ENCODE measurements at places on chromosomes 11 and 22. TPM values are rescaled to one million over a fixed set of nuclear protein-coding genes. Genes with fewer than 3 reads are reported as not detected.

Gene PSMA1
- 143 TPM for total RNA-seq

DNA sequence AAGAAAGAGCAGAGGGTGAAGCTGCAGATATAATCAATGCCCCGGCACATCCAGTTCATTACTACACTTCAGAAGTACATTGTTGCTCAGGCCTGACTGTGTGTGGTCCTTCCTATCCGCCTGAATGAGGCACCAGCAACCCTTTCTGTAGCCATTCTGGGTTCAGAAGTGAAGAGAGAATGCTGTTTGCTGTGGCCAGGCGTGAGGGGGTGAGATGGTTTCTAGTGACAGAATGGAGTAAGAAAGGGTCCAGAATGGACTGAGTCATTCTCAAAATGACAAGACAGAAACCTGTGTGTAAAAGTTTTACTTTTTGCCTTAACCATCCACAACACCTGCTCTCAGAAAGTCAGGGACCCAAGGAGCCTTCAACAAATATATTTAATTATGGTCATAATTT is 334.8 kb downstream of the GUCY1A2 start:
- H3K4me1 ChIP-seq = no peaks in the 10 kb centered on the region
- no peaks in the 10 kb centered on the region for H3K27me3 ChIP-seq
- no peak overlapping the region for H3K4me3 ChIP-seq
- H3K27ac ChIP-seq = no peak overlapping the region
- H3K36me3 ChIP-seq = no peaks in the 10 kb centered on the region

Gene P2RX3
- 1.5 TPM for total RNA-seq

DNA sequence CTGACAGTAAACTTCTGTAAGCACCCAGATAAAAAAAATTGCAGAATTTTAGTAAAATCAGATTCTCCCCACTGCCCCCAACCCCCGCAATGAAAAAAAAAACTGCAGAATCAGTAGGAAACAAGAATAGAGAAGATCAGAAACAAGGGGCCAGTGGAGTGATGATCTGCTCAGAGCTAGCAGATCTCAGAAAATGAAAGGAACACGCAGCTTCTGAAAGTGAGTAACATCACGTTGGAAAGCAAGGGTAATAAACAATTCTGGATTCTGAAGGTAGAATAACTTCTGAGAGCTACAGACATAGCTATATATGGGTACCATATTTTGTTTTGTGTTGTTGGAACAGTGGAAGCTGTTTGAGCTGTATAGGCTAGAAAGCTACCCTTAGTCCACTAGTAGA is 23.2 kb downstream of the ACAT1 start:
- H3K27ac ChIP-seq = no peak overlapping the region
- no peaks in the 10 kb centered on the region for H3K4me1 ChIP-seq
- no peaks in the 10 kb centered on the region for H3K27me3 ChIP-seq
- H3K36me3 ChIP-seq = peaks cover 56% of the 10 kb centered on the region

Gene BDNF
- 1.2 TPM for total RNA-seq

- H3K27ac ChIP-seq = no peak overlapping the region
- no peaks in the 10 kb centered on the region for H3K27me3 ChIP-seq
- H3K4me1 ChIP-seq = no peaks in the 10 kb centered on the region
These were observed 51.3 kb downstream of the TRIM29 start for GRCh38 chr11:120086651-120087050.

- no peaks in the 10 kb centered on the region for H3K27me3 ChIP-seq
- no peak overlapping the region for H3K4me3 ChIP-seq
- H3K4me1 ChIP-seq = peaks cover 14% of the 10 kb centered on the region
- peak overlapping the region; percentile 48 for H3K27ac ChIP-seq
- no peaks in the 10 kb centered on the region for H3K36me3 ChIP-seq
- DNase-seq = peak; percentile 93
These were observed 226.7 kb upstream of the NARS2 start for GRCh38 chr11:78801161-78801884.

GRCh38 chr11:47867823-47868222 is 19.7 kb upstream of the NUP160 start:
- DNase-seq = no peak
- H3K27me3 ChIP-seq = no peaks in the 10 kb centered on the region
- no peak overlapping the region for H3K27ac ChIP-seq
- no peaks in the 10 kb centered on the region for H3K4me1 ChIP-seq

- no peaks in the 10 kb centered on the region for H3K4me1 ChIP-seq
- no peak overlapping the region for H3K4me3 ChIP-seq
- H3K36me3 ChIP-seq = no peaks in the 10 kb centered on the region
- no peak overlapping the region for H3K27ac ChIP-seq
- no peaks in the 10 kb centered on the region for H3K27me3 ChIP-seq
These were observed 301.1 kb downstream of the GUCY1A2 start for GRCh38 chr11:106717222-106717621.

DNA sequence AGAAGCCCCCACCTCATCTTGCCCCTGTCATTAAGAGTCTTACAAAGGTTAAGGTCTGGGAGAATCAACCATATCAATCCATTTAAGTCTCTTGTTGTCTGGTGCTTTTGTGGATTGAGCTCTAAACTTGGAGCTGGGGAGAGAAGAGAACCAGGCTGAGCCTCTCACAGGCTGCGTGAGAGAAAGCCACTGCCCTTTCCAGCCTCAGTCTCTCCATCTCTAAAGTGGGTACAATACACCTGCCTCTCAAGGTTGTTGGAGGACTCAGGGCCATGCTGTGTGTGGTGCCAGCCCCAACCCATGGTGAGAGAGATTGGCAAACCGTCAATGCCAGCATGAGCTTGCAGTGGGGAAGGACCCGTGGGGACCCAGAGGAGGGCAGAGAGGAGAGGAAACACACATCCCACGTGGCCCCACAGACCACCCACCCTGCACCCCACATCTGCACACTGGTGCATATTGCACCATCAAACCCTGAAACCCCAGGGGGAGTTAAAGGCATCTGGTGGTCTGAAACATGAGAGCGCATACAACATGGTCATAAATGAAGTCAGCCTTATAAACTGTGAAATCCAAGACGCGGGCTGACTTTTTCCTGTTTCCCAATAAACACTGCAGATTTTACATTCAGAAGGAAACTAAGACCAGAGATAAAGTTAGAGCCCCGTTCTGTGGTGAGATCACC is 27.5 kb upstream of the FBLN1 start:
- H3K36me3 ChIP-seq = no peaks in the 10 kb centered on the region
- peaks cover 18% of the 10 kb centered on the region for H3K4me1 ChIP-seq
- no peaks in the 10 kb centered on the region for H3K27me3 ChIP-seq
- H3K27ac ChIP-seq = peak overlapping the region; percentile 20
- peak; percentile 75 for DNase-seq
- no peak overlapping the region for H3K4me3 ChIP-seq

Gene FGF4
- 5.4 TPM for total RNA-seq

Gene GGT5
- total RNA-seq = 3.4 TPM

DNA sequence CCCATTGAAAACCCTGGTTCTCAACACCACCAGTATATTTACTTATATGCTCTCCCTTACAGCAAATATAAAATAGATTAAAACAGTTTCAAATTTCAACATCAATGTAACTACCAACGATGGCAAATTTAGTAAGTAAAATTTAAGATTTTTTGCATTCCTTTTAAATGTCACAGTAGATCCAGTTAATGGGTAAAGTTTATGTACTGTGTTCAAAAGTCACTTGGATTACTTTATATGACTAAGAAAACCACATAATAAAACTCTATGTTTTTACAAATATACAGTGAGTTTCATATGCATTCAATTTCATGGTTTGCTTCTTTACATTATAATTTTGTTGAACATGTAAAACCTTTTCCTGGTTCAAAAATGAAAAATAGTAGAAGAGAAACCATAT is 364.6 kb downstream of the AASDHPPT start:
- H3K4me3 ChIP-seq = no peak overlapping the region
- H3K27me3 ChIP-seq = no peaks in the 10 kb centered on the region
- no peak for DNase-seq
- no peaks in the 10 kb centered on the region for H3K36me3 ChIP-seq

GRCh38 chr22:44667829-44668189 is 34.2 kb upstream of the PRR5 start:
- H3K27ac ChIP-seq = peak overlapping the region; percentile 35
- H3K36me3 ChIP-seq = no peaks in the 10 kb centered on the region
- DNase-seq = no peak
- peak overlapping the region; percentile 44 for H3K4me3 ChIP-seq
- H3K27me3 ChIP-seq = peaks cover 26% of the 10 kb centered on the region
- peaks cover 32% of the 10 kb centered on the region for H3K4me1 ChIP-seq

- H3K4me1 ChIP-seq = peaks cover 5% of the 10 kb centered on the region
- no peaks in the 10 kb centered on the region for H3K27me3 ChIP-seq
- no peak overlapping the region for H3K27ac ChIP-seq
- peaks cover 4% of the 10 kb centered on the region for H3K36me3 ChIP-seq
- DNase-seq = no peak
These were observed 14.5 kb downstream of the NARS2 start for GRCh38 chr11:78560153-78560552.

GRCh38 chr11:96303980-96304379 is 39.0 kb downstream of the MAML2 start:
- DNase-seq = no peak
- H3K27ac ChIP-seq = no peak overlapping the region
- H3K27me3 ChIP-seq = no peaks in the 10 kb centered on the region
- H3K4me1 ChIP-seq = peaks cover 24% of the 10 kb centered on the region
- no peaks in the 10 kb centered on the region for H3K36me3 ChIP-seq

- no peak overlapping the region for H3K4me3 ChIP-seq
- DNase-seq = no peak
- H3K36me3 ChIP-seq = no peaks in the 10 kb centered on the region
- no peak overlapping the region for H3K27ac ChIP-seq
These were observed 10.5 kb downstream of the MUC5AC start for GRCh38 chr11:1168256-1168655.

DNA sequence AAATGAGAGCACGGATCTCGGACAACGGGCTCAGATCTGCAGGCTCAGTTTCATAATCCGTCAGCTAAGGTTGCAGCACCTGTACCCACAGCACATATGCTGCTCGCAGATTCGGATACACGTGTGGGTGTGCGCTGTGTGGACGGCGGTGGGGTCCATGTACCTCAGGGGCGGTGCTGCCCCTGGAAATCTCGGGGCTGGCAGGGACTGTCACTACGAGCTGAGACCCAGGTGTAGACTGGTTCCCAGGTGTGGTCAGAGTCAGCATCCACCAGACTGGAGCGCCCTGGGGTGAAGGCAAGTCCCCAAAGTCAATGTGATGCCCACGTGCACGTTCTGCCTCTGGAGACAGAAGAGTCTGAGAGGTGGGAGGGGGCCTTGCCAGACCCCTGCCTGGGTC is 989.3 kb downstream of the BRD1 start:
- H3K27me3 ChIP-seq = peaks cover 6% of the 10 kb centered on the region
- H3K4me3 ChIP-seq = no peak overlapping the region
- H3K4me1 ChIP-seq = no peaks in the 10 kb centered on the region
- DNase-seq = no peak
- H3K27ac ChIP-seq = no peak overlapping the region

- peak; percentile 88 for DNase-seq
- H3K27me3 ChIP-seq = no peaks in the 10 kb centered on the region
- peaks cover 8% of the 10 kb centered on the region for H3K4me1 ChIP-seq
- peak overlapping the region; percentile 86 for H3K27ac ChIP-seq
- H3K4me3 ChIP-seq = peak overlapping the region; percentile 3
These were observed 203.5 kb upstream of the MTNR1B start for GRCh38 chr11:92765965-92766371.

Measured in muscle of leg (tissue), 16 donors.